Activated CD4-positive, CD25-positive, alpha-beta regulatory T cell (primary cell): ENCODE measurements at places on chromosomes 1 and 21.

DNA sequence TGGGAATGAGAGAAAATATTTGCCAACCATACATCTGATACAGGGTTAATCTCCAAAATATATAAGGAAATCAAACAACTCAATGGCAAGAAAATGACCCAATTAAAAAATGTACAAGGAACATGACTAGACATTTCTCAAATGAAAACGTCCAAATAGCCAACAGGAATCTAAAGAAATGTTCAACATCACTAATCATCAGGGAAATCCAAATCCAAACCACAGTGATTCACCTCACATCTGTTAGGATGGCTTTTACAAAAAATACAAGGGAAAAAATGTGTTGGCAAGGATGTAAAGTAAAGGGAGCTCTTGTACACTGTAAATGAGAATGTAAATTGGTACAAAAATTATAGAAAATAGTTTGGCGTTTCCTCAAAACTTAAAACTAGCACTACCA is 54.7 kb upstream of the ZRANB2 start:
- no peak for DNase-seq

GRCh38 chr1:113835686-113836290 is 23.5 kb upstream of the RSBN1 start:
- DNase-seq, result no peak

DNA sequence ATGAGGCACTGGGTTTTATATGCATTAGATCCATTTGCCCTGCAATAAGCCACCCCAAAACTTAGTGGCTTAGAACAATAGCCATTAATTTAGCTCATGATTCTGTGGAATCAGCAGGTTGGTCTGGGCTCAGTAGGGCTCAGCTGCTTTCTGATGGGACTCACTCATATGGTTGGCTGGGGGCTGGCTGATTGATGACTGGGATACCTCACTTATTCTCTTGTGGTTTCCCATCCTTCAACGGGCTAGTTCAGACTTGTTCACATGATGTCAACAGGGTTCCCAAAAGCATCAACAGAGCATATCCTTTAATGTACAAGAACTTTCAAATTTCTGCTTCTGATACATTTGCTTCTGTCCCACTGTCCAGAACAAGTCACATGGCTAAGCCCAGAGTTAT is 43.2 kb downstream of the DNM3 start:
- no peak for DNase-seq

- DNase-seq, result no peak
These were observed 28.1 kb downstream of the ANGPTL3 start for GRCh38 chr1:62625415-62625814.

DNA sequence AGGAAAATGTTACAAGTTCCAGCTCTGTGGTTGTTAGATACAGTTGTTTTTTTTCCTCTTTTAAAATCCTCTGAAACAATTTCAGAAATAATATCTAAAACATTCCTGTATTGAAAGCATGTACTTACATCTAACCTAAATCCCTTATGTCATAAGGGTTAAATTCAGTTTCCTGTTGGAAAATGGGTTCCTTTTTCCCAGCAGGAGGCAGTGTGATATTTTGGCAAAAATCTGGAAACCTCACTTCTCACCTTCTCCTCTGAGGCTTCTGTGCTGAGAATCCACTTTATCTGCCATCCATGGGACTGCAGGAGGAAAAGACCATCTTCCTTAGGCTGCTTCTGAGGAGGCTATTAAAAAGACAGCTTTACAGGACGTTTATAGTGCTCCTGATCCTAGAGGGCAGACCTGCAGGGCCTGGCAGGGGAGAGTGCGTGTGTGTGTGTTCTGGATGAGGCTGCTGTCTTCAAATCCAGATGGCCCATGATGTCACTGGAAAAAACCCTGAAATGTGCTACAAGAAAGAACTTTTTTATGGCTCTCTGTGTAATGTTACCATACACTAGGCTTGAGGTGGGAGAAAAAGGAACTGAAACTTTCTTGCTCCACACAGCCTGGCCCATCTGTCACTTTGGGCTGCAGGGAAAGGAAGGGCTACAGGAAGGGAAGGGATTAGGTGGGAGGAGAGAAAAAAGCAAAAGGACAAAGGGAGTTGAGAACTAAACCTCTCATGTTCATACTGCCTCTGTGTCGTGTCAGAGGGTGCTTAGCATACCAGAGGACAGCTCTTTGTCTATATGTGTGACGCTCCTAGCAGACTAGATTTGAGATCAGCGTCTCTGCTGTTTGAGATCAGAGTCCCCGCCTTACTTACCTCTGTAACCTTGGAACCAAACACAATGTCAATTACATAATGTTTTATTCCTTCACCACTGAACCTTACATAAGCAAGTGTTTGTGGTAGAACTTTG is 379.2 kb upstream of the SPAG17 start:
- DNase-seq, result no peak

DNA sequence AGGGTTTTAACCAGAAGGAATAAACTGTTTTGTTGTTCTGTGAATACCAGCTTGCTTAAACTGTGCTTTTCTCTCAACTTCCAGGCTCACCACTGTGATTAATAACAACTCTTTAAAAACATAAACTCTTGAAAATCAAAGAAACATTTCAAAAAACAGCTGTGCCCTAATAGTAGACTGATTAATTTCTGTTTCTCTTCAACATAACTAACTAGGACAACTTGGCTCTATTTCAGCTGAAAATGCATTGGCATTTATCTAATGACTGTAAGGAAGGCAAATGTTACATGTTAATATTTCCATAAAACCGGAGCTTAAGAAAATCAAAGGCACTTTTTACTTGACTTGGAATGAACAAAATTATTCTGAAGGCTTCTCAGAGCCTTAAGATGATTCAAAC is 656.1 kb upstream of the NEGR1 start:
- no peak for DNase-seq

- DNase-seq, result no peak
These were observed 141.3 kb downstream of the ROR1 start for GRCh38 chr1:63915121-63915520.

GRCh38 chr1:182080040-182080439 is 18.5 kb upstream of the ZNF648 start:
- DNase-seq, result no peak

- DNase-seq, result no peak
These were observed 37.1 kb upstream of the SERPINC1 start for GRCh38 chr1:173954179-173954578.

DNA sequence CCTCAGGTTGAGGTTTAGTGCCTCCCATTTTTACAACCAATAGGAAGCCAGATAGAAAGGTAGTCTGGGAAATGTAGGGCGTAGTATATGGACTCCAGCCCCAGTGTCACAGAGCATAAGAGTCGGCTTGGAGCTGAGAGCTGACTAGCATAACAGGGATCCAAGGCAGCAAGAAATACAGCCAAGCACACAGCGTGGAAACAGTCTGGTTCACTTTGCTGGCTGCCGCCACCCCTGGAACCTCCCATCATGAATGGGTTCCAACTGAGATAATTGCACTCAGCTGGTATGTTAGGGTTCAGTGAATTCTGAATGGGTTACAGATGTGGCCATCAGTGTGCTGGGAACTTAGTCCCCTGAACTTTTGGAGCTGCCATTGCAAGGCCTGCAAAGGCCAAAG is 76.7 kb upstream of the GPR88 start:
- no peak for DNase-seq

DNA sequence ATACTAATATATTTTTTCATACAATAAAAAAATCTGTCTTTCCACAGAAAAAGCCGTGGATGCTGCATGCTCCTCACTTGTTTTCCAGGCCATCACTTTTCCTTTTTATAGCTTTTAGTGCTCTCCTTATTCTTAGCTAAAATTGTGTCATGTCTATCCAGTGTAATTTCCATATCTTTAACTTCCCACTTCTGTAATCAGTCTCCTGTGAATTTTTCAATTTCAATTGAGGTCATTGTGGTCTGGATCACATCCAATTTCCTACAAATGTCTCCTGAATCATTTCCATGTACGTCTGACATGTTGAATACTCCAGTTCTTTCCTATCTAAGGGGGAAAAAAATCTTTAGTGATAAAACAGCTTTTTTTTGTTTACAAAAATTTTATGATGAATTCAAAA is 838.2 kb upstream of the B3GALT2 start:
- DNase-seq, result no peak

- no peak for DNase-seq
These were observed 103.5 kb upstream of the AJAP1 start for GRCh38 chr1:4550941-4551340.

GRCh38 chr1:64514197-64514765 is 44.4 kb downstream of the CACHD1 start:
- DNase-seq, result no peak

DNA sequence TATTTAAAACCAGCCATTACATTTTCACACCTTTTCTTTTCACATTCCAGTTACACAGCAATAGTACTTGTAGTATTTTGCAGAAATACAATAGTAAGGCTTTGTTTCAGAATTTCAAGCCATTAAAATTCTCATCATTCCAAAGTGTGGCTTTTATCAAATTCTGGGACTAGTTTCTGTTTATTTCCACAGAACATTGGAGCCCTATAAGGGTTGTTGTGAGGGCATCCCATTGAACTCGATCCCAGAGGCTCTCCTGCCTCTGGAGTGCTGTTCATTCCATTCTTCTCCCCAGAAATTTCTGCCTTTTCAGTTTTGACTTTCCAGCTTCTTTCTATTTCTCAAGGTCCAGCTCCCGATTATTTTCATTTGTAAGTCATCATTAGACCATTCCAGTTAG is 645.5 kb downstream of the ADGRL2 start:
- no peak for DNase-seq

DNA sequence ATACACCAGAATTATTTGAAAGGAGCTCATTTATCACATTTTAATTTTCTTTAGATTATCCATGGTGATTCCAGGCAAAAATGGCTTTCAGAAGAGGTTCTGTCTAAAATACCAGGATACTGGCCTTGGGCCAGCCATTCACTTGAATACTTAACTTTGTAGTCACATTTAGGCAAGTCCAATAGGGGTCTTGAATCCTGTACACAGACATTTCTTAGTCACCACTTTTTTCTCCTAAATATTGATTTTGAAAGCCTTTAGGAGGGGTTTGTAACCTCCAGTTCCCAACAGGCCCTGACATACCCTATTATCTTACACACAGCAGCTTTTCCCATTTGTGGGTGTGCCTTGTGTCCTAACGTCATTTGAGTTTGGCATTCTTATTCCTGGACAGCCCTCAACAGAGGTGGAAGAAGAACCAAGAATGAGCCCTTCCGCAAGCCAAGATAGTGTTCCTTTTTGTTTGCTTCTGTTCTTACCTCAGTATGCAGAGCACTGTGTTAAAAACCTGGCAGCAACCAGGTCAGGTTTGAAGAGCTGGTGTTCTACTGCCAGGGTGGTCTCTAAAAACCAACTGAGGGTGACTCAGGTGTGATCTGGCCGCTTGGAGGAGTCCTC is 19.5 kb downstream of the MAP3K7CL start:
- DNase-seq, result no peak

DNA sequence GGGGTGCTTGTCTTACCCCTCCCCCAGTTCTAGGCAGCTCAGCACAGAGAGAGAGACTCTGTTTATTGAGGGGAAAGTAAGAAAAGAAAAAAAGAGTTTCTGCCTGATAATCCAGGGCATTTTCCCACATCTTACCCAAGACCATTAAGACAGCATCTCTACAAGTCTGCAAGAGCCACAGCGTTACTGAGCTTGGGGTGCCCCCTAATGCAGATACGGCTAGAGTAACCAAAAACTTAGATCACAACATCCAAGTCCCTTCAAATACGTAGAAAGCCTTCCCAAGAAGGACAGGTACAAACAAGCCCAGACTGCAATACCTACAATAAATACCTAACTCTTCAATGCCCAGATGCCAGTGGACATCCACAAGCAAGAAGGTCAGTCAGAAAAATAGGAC is 6.2 kb upstream of the TEX50 start:
- DNase-seq, result no peak

DNA sequence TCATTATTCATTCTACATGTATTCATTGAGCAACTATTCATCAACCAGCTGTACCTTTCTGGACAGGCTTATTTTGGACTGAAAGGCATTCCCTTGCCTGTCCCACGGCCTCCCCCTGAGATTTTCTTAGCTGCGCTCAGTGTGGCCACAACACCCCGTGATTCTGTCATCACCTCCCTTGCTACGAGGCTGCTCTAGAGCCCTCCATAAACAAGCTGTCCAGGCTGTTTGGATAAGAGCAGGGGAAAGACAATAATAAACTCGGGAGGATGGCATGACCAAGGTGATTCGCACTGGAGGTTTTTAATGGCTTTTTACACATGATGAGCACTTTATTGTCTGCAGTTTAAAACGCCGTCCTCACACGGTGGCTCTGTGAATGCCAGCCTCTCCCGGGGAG is 139.7 kb downstream of the ROR1 start:
- no peak for DNase-seq

DNA sequence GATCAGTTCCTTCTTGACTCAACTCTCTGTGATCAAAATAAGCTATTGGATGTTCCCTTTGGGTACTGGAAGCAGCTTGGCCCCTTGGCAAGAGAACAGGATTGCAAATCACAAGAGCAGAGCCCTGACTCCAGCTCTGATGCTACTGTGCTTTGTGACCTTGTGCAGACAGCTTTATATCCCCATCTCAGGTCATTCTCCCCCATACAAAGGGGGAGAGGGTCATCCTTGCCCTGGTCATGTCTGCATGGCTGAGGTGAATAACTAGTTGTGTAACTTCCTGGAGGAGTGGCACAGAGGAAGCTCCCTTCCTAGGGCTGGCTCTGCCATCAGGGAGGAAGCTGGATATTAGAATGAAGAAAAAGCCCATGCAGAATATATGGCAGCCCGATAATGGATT is 142.9 kb downstream of the DHRS3 start:
- DNase-seq, result no peak

- DNase-seq, result no peak
These were observed 91.3 kb downstream of the RIPK4 start for GRCh38 chr21:41675574-41675973.

DNA sequence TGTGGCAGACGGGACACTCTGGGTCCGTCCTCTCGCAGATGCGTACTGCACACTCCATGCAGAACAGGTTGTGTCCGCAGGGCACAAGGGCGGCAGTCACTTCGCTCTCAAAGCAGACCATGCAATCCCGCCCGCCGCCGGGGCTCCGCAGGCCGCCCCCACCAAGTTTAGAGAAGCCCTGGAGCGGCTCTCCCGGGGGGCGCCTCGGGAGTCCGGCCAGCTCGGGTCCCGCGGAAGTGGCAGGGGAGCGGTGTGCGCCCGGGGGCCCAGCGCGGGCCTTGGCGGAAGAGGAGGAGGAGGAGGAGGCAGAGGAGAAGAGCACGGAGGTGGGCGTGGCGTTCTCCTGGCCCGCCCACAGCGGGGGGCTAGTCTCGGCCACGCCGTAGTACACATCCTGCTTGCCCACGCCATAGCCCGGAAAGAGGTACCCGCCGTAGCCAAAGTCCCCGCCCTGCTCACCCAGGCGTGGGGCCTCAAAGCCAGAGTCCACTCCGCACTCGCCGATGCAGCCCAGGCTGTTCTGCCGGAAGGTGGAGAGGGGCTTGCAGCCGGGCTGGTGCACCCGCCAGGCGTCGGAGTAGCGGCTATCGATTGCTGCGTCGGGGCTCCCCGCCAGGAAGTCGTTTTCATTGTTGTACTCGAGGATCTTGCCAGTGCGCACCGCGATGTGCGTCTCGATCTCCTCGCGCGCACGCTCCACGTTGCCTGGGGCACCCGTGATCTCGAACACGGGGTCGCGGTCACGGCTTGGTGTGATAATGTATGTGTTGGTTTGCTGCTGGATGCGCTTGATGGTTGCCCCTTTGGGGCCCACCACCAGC is 5.4 kb downstream of the MEX3A start:
- DNase-seq, result no peak
